ENCODE measurements at places on chromosomes 5 and 9.
A peak's percentile ranks its signal among the peaks of the same experiment; 100 is the strongest.

GRCh38 chr5:122532035-122532434 lies 220.0 kb downstream of the SNCAIP start:
- no peak for DNase-seq

DNA sequence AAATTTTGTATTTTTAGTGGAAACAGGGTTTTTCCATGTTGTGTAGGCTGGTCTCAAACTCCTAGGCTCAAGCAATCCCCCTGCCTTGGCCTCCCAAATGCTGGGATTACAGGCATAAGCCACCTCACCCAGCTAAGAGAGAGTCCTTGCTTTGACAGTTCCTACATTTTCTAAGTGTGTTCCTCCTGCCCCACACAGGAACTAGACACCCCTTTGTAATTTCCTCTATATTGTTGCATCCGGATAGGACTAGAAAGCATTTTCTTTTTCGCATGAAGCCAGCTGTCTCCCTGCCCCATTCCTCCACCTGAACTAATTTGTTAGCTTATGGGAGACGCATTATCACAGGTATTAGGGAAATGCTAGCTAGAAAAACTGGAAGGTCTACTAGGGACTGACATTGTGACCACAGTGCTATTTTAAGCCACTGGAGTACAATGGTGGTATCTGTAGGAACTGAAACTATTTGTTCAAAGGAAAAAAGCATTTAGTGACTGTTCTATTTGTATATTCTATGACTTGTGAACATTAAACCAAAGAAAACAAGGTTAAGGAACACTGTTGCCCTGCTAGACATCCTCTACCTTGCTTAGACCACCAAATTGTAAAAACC lies 214.1 kb downstream of the SMARCA2 start:
- DNase-seq = no peak

DNA sequence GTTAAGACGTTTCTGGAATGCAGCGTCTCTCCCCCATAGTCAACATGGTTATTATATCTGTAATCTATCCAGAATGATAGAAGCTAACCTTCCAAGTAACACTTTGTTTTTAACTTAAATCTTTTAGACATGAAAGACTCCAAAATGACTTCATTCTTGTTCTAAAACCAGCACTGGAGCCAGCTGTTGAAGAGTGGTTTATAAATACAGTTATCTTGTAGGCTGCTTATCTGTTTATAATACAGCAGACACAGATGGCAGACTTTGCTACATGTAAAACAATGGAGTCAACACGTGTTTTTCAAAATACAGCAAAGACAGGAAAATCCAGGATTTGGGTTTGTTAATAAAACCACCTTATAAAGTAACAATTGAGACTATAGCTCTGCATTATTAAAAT lies 48.8 kb upstream of the RETREG1 start:
- no peak for DNase-seq

DNA sequence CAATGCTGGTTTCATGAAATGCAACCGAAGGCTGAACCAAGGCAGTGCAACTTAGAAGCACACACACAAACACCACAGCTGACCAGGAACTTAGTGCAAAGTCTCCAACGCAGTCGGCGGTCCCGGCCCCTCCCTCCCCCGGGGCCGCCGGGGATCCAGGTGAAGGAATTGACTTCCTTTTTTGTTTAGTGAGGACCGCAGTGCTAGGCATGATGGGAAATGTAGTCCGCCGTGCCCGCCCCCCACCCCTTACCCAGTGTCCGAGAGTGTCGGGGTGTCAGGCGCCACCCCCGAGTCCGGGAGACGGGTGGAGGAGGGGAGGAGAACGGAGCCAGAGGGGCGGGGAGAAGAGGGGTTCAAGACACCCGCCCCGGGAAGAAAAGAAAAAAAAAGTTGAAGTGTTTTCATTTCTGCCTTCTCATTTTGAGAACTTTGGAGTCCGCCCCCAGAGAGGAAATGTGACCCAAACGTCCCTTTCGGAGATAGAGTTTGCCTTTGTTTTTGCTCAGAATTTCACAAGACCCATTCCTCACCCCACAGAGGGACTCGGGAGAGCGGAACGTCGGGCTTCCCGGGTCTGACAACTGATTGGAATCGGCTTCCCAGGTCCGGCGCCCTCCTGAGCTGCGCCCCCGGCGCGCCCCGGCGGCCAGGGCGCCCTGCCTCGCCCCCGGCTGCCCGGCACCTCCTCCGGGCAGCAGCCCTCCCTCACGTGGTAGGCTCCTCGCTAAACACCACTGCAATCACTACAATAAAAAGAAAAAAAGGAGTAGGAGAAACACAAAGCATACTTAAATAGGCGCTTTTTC lies 2.0 kb downstream of the IER5L start:
- DNase-seq = peak; percentile 91

- DNase-seq = no peak
These were observed 13.6 kb downstream of the PRPF4 start for GRCh38 chr9:113289091-113289490.

DNA sequence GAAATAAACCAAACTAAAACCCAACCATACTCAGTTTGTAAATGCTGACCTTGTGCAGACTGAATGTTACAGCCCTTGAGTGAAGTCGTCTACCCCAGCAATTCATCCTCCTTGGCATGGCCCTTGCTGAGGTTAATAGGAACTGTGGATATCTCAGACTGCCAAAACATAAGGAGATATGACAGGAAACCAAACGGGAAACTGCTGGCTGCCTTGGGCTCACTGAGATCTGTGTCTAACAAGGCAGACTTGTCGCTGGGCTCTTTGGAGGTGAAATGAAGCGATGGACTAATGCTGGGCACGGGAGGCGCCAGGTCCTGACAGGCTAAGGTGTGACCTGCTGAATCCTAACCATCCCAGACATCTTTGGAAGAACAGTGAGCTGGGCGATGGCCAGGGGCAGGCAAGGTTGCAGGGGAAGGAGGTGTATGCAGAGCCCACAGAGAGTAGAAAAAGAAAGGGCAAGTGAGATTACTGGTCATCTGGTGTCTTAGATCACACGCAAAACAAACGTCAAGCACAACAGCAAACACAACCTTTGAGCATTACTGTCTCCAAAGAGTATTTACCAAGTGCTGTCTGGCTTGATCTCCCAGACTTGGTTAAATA lies 44.6 kb upstream of the ALDH1A1 start:
- no peak for DNase-seq

GRCh38 chr9:37575001-37575400 lies 1.2 kb downstream of the FBXO10 start:
- DNase-seq = no peak

DNA sequence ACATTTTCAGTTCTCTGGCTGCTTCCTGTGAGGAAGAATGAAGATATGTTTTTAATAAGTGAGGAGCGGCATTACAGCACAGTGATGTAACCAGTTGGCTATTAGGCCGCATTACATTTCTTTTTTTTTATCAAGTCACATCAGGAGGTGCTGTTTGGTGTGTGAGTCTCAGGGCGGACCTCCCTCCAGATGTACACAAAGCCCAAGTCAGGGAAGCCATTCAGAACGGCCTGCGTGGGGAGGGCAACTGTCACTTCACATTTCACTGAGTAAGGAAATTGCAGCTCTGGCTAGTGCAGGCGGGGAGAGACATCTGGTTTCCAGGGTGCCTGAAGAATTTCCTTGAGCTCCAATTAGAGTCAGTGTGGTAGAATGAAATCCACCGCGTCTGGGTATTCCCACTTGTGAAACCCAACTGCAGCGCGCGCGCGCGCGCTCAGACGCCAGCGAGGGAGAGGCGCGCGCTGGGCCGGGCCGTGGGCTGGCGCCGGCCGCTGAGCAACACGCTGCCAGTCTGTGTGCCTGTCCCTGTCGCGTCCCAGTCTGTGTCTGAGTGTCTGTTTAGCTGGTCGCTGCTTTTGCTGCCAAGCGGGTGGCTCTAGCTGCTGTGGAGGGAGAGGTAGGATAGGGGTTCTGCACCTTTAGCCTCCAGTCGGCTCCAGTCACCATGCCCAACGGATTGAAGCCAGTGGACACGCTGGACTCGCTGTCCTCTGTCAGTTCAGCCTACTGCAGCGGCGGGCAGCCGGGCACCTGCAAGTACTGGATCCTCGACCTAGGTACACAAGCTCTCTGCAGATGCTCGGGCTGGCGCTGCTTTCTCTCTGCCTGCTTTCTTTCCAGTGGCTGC lies 140.8 kb upstream of the OTULINL start:
- DNase-seq = peak; percentile 92

GRCh38 chr5:175556794-175557193 lies 78.4 kb downstream of the SFXN1 start:
- DNase-seq = no peak

GRCh38 chr9:111917201-111917600 lies 20.6 kb downstream of the UGCG start:
- DNase-seq = no peak
